ENCODE measurements at places on chromosomes 16 and 17.

DNA sequence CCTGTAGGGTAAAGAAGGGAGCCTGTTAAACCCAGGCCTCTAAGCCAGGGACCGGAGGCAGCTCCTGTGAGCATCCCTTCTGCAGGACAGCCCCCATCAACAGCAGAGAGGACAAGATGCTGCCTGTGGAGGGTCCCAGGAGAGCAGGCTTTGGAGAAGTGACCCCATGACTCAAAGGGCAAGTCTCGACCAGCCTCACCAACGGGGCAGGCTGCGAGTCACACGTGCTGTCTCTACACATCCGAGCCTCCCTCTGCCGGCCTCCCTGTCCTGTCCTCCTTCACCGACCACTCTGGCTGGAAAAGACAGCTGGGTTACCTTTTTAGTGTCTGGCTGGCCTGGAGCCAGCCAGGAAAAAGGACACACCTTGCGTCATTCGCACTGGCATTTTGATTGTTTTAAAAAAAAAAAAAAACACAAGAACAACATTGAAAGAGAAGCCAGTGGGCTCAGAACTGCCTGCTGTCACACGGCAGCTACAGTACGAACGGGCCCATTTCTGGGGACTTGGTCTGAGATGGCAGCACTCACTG lies 74.5 kb upstream of the RCVRN start:
- DNase-seq = no peak

GRCh38 chr16:88606148-88606757 lies 32.1 kb upstream of the IL17C start:
- no peak for DNase-seq

GRCh38 chr17:27414271-27414670 lies 42.0 kb upstream of the KSR1 start:
- DNase-seq = no peak

GRCh38 chr16:89052890-89053724 lies 40.5 kb upstream of the ACSF3 start:
- DNase-seq = no peak

DNA sequence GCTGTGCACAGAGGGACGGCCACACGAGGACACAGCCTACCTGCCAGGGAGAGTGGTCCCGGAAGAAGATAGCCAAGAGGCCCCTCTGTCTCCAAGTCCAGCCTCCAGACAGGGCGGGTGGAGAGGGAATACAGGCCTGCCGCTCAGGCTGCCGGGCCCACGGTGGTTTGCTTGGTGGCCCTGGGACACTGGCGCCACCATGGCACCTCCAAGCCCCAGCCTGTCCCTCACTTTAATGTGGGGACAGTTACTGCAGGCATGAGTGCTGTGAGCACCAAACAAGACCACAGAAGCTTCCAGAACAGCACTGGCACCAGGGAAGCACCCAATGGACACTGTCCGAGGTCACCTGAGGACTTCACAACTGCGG lies 22.0 kb upstream of the CHMP6 start:
- no peak for DNase-seq

DNA sequence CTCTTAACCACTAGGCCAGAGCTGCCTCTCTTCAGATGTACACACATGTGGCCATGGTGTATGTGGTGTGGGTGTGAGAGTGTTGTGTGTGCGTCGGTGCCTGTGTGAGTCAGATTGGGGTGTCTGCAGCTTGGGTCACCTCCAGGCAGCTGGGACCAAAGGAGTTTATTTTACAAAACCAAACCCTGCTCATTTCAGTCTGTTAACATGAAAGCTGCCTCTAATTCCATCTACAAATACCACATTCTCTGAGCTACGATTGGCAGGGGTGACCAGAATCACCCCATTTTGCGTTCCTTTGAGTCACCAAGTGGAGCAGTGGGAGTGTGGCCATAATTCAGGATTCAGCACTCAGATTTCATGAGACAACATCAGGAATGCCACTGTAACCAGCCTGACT lies 105.3 kb downstream of the IRX5 start:
- no peak for DNase-seq

GRCh38 chr17:77894126-77894956 lies 64.2 kb upstream of the TNRC6C start:
- DNase-seq = no peak

DNA sequence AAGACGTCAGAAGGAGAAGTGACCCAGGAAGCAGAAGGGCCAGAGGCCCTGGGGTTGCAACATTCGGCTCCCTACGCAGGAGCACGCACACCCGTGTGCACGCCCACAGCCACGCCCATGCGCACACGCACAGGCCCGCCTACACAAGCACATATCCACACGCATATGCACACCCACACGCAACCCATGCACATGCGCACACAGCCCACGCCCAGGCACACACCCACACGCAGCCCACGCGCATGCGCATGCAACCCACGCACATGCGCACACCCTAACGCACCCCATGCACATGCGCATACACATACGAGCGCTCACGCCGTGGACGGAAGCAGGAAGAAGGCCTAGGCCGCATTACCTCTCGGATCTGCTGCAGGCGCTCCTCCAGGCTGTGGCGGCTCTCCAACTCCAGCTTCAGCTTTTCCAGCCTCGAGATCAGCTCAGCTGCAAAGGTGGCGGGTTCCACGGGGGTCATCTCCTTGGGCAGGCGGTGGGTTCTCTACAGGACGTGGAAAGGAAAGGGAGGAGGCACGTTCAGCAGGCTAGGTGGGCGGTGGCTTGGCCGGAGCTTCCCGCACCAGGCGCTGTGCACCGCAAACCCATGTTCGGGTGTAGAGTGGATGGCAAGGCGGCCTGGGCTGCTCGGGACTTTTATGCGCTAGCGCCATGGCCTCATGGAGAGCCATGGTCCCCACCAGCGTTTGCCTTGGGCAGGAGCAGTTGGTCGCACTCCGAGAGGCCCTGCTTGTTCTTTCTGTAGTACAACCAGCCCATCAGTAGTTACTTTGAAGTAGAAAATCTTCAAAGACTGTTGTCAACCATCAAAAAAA lies 23.4 kb downstream of the AXIN2 start:
- no peak for DNase-seq

- no peak for DNase-seq
These were observed 41.7 kb downstream of the SEC14L1 start for GRCh38 chr17:77182205-77183172.

DNA sequence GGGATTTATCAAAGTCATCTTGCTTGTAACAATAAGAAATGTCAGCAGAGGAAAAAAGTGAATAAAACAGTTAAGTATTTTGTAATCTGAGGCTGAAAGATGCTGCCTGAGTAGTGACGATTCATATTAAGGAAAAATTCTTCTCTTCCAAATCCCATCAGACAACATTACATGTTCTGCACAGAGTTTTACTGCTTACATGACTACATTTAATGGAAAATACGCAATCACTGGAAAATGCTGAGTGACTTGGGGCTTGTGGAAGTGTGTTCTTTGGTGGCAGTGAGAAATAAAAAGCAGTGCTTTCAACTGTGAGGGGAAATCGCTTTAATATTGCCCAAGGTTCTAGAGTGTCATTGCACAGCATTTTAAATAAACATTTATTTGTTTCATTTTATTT lies 1025.2 kb upstream of the GOT2 start:
- no peak for DNase-seq

DNA sequence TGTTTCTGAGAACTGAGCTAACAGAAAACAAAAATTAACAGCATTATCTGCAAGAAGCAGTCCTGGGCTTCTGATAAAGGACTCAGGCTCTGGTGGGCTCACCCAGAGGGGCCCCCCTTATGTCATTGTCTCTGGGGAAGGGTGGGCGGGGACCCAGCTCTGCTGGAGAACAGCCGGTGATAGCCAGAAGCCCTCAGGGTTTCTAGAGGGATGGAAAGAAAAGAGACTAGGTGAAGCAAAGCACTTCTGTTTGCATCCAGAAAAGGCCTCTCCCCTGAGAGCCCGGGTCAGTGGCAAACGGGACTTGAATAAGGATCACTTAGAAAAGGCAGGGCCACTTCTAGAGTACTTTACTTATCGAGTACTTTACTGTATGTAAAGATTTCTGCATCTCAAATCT lies 7.0 kb upstream of the CDC42EP4 start:
- DNase-seq = no peak

GRCh38 chr17:633133-633532 lies 81.5 kb downstream of the VPS53 start:
- DNase-seq = no peak

DNA sequence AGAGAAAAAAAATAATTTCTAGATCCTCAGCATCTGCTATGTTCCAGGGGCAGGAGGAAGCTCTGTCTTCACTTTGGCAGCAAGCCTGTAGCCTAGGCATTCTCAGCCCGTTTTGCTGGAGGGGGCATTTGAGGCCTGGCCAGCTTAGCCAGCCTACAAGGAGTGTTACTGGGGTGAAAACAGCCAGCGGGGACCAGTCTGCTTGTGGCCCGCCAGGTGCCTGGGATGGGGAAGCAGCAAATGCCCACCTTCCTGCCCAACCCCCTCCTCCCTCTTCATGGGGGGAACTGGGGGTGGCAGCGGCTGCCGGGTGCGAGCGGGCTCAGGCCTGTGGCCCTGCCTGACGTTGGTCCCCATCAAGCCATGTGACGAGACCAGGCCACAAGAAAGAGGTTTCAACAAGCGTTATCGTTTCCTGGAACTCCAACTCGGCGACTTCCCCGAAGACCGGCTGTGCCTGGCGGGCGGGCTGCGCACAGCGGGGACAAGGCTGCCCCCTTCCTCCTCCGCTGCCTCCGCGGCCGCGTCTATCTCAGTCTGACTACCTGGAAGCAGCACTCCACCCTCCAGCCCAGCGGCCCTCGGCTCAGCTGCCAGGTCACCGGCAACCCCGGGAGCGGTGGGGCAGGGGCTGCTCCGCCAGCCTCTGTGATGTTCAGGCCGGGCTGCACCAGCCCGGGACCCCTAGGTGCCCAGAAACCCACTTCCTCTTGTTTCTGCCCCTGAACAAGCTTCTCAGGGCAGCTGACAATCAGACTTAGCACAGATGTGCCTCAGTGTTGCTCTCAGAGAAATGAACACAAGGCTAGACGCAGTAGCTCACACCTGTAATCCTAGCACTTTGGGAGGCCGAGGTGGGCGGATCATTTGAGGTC lies 22.9 kb downstream of the SOCS1 start:
- peak; percentile 95 for DNase-seq

GRCh38 chr16:67271446-67271845 lies 7.9 kb upstream of the PLEKHG4 start:
- no peak for DNase-seq

DNA sequence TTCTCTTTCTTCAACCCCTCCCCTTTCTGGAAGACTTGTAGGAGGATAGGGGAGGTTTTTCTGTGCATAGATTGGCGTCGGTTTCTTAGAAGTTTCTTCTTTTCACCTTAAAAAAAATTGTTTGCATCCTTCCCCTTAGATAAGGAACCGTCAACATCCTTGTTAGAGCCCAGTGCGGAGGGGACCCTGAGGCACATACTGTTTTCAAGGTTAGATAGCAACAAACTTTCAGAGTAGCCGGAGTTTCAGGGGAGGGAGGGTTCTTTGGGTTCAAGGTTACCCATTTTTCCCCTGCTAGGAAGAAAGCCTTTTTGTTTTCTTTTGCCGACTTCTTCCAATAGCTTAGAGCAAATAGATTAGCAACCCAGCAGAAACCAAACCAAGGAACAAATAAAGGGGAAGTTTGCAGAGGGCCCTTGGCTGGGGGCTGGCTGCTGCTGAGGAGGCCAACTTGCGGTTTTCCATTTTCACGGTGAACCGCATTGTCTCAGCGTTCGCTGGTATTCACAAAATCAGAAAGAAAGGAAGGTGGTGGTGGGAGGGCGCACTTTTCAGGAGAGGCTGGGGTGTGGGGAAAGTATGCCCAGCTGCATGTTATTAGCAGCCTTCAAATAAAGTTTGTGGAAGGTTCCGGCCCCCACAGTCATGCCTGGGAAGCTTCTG lies 28.8 kb downstream of the MSI2 start:
- peak; percentile 72 for DNase-seq

GRCh38 chr16:12538667-12539091 lies 265.0 kb downstream of the CPPED1 start:
- no peak for DNase-seq

GRCh38 chr17:33115366-33115765 lies 123.7 kb downstream of the SPACA3 start:
- no peak for DNase-seq

DNA sequence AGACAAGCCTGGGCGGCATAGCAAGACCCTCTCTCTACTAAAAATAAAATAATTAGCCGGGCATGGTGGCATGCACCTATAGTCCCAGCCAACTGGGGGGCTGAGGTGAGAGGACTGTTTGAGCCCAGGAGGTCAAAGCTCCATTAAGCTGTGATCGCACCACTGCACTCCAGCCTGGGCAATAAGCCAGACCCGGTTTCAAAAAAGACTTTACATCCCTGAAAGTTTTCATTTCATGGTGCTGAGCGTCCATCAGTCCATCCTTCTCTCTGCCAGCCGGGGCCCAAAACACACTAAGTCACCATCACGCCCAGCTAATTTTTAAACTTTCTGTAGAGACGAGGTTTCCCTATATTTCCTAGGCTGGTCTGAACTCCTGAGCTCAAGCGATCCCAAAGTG lies 10.6 kb downstream of the RAB40B start:
- no peak for DNase-seq

DNA sequence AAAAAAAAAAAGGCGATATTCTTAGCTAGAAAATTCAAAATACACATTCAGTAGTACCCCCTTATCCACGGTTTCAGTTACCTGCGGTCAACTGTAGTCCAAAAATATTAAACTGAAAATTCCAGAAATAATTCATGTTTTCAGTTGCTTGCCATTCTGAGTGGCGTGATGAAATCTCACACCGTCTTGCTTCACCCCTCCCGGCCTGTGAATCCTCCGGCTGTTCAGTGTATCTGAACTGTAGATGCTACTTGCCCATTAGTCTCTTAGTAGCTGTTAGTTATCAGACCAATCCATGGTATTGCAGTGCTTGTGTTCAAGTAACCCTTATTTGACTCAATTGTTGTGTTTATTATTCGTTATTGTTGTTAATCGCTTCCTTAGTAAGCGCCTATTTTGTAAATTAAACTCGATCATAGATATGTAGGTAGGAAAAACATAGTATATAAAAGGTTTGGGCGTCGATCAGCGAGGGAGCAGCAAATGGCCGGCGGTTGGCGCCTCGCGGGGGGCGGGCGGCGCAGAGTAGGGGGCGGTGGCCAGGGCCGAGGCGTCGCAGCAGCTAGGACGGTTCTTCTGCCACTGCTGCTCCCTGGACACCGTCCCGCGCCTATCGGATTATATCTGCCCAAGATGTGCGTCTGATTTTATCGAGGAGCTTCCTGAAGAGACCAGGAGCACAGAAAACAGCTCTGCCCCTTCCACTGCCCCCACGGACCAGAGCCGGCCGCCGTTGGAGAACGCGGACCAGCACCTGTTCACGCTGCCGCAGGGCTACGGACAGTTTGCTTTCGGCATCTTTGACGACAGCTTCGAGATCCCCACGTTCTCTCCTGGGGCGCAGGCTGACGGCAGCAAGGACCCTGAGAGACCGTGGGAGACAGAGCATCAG lies 39.8 kb upstream of the AKAP1 start:
- peak; percentile 56 for DNase-seq

GRCh38 chr17:39753514-39754160 lies 15.9 kb downstream of the GRB7 start:
- no peak for DNase-seq

DNA sequence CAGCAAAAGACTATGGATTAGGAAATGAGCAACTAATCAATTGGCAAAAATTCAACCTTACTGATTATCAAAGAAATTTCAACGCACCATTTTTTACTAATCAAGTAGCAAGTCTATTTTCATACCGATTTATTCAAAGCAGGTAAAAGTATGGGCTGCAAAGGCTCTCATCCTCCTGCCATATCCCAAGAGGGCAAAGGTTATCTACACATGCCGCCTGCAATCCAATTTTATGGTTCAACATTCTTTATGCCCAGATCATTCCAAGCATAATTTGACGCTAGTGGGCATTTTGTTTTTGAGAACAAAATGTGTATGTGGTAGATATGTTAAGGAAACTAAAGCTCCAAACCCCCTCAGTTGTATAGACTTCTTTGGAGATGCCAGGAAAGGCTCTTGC lies 270.6 kb downstream of the MAF start:
- DNase-seq = no peak
